RPMI8226 (cell line): ENCODE measurements at places on chromosomes 6 and 20.

DNA sequence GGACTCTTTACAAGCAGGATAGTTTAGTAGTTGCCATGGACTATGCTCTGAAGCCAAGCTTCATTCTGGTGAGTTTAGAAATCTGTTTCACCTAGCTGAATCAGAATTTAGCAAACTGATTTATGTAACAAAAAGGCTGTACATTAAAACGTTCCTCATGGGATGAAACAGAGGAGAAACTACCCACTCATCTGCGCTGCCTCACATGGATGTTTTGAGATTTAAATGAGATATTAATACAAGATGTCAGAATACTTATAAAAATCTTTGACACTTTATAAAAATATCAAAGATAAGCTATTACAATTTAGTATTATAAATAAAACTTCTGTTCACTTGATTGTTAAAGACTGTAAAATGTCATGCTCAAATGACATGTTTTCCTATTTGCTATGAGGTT is 16.8 kb downstream of the RUNX2 start:
- no peak for DNase-seq

GRCh38 chr6:41707565-41708200 is 27.7 kb downstream of the TFEB start:
- DNase-seq: peak; percentile 62

- no peak for DNase-seq
Observed at GRCh38 chr6:154466971-154467679, 43.4 kb downstream of the CNKSR3 start.

- DNase-seq: no peak
Observed at GRCh38 chr6:90370493-90370959, 73.9 kb upstream of the BACH2 start.

DNA sequence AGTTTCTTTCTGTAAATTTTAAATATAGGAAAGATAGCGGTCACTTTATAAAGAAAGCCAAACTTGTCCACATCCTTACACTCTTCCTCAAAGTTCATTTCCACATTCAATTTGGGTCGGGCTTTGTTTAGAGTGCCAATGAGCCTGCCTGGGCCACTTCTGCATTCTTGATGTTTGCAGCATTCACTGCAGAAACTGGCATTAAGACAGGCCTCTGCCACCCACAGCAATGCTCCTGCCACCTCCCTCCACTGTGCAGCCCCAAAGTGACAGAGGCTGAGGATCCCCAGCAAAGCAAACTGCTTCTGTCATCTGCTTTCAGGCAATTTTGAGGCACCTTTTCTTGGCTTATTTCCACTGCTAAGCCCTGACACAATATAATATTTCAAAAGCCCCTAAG is 61.2 kb downstream of the TNFAIP3 start:
- peak; percentile 74 for DNase-seq

GRCh38 chr6:76230711-76231110 is 158.2 kb upstream of the IMPG1 start:
- peak; percentile 41 for DNase-seq

DNA sequence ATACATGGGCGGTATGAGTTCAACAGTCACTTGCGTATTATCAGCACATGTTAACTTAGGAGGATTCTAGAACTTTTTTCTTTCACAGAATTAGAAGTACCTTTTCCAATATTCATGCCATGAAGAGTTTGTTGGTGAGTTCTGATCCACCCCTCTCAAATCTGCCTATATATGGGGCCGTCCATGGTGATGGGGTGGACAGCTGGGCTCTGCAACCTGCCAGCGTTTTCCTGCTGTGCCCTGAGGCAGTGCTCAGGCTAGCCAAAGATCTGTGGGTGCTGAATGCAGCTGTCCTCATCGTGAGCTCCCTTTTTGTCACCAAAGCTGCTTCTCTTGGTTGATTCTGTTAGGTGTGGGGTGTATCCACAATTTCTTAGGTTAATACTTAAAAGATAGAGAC is 88.7 kb downstream of the THBS2 start:
- DNase-seq: no peak

- DNase-seq: no peak
Observed at GRCh38 chr6:148325316-148326068, 17.1 kb upstream of the SASH1 start.
